ENCODE measurements at places on chromosomes 6 and 20.

- DNase-seq, result no peak
Observed at GRCh38 chr6:75759207-75759606, 10.2 kb downstream of the MYO6 start.

- peak; percentile 100 for DNase-seq
Observed at GRCh38 chr20:50415516-50416268, 94.5 kb upstream of the PTPN1 start.

- DNase-seq, result no peak
Observed at GRCh38 chr6:168305863-168306262, 13.7 kb downstream of the DACT2 start.

GRCh38 chr6:163405412-163406309 lies 8.9 kb upstream of the QKI start:
- no peak for DNase-seq

DNA sequence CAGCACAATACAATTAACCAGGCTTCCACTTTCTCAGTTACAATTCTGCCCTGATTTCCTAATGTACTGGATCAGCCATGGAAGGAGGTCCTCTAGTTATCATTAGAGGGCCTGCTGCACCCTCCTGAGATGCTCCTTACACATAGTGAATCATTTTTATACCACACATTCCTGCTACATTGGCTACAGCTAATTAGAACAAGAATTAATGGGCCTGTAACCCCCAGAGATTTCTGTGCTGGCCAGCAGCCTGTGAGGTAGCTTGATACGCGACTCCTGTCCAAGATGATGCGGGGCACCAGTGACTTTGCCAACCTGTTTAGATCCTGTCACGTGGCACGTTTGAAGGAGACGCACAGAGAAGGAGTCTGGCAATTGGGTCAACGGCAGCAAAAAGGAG lies 422.8 kb downstream of the EPM2A start:
- DNase-seq, result no peak

DNA sequence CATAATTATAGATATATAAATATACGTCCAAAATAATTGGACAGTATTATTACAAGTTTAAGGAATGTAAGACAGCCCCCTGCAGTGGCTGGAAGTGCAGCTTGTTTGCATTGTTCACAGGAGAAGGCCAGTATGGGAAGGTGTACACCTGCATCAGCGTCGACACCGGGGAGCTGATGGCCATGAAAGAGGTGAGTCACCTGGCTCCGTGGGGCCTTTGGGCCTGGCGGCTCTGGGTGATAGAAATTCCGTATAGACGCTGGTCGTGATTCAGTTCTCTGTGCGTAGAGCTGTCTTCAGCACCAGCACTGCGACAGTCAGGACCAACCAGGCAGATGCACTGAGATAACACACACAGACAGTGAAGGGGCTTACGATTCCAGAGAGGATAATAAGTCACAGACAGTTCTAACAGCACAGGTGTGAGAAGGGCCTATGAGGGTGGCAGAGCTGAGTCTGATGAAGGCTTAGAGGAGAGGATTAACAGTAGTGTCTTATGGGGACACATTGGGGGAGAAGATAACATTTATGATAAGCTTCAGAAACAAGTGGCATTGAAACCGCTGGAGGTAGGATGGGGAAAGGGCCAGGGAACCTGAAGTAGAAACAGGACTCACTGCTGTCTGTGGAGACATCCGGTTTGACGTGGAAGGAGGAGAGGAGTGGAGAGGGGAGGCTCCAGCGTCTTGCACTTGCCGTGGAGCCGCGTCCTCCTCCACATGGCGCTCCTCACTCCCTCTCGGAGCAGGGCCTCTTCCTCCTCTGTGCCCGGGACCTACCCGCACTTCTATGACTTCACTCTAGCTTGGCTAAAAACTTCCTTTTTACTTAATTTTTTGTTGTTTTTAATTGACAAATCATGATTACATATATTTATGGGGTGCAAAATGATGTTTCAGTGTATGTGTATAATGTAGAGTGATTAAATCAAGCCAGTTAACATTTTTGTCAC lies 116.5 kb downstream of the MAP3K4 start:
- DNase-seq, result no peak
